Stimulated activated CD4-positive, alpha-beta T cell treated with anti-CD3 and anti-CD28 coated beads, Interleukin-12 subunit alpha, Interleukin-12 subunit beta, amount 100 ng/mL, for 4 hours (primary cell): ENCODE measurements at places on chromosomes 2 and 18.

GRCh38 chr2:26355038-26355995 lies 8.7 kb upstream of the ADGRF3 start:
- DNase-seq, result no peak

DNA sequence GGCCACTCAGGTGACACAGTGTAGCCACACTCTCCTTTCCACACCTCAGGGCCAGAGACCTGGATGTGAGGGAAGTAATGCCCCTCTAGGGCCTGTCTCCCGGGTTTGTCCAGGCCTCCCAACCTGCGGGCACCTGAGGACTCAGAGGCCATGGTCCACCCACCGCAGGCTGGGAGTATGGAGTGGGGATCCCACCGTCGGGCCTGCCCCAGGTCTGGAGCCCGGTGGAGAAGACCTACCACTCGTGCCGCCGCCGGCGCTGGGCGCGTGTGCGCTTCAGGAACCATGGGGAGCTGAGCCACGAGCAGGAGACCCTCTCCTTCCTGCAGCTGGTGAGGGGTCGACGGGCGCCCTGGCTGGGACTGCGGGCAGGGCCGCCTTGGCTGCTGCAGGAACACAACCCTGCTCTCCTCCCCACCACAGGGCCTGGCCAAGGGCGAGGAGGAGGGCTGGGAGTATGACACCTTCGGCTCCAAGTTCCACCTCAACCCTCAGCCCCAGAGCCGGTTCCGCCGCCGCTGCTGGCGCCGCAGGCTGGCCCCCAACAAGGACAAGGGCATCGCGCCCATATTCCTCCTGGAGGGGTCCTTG lies 48.6 kb downstream of the FER1L5 start:
- no peak for DNase-seq

DNA sequence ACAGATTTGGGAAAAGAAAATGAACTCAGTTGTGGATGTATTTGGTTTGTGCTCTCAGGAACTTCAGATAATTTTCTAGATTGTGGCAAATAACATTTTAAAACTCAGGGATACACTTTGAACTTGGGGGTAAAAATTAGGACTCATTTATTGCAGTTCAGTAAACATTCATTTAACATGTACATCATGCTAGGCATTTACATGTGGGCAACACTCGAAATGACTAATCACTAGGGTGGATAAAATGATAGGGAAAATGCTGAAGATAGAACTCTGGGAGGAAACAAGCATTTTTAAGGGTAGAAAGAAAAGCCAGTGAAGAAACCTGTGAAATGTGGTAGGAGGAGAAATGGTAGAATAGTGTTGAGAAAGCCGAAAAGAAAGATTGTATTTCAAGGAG lies 7.8 kb downstream of the FAM117B start:
- no peak for DNase-seq

GRCh38 chr2:60352491-60353405 lies 200.7 kb downstream of the BCL11A start:
- DNase-seq, result no peak

- no peak for DNase-seq
Observed at GRCh38 chr18:55097456-55098170, 138.4 kb upstream of the CCDC68 start.

- no peak for DNase-seq
Observed at GRCh38 chr2:224837066-224837465, 120.9 kb upstream of the CCDC195 start.
